Bronchial epithelial cell (primary cell): ENCODE measurements at places on chromosomes 2 and 18. TPM values are rescaled to one million over a fixed set of nuclear protein-coding genes. Genes with fewer than 3 reads are reported as not detected.

The CABYR gene
- total RNA-seq, result 0.79 and 0.90 TPM in 2 replicates

DNA sequence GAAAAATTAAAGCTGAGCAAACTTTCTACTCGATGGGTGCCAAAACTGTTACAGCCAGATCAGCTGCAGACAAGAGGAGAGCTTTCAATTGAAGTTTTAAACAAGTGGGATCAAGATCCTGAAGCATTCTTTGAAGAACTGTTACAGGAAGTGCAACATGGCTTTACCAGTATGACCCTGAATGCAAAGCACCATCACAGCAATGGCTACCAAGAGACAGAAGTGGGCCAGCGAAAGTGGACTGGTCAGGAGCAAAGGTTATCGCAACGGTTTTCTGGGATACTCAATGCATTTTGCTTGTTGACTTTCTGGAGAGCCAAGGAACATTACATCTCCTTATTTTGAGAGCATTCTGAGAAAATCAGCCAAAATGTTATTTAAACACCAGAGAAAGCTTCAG lies 9.1 kb upstream of the SERPINB5 start:
- peak; percentile 4 for DNase-seq

DNA sequence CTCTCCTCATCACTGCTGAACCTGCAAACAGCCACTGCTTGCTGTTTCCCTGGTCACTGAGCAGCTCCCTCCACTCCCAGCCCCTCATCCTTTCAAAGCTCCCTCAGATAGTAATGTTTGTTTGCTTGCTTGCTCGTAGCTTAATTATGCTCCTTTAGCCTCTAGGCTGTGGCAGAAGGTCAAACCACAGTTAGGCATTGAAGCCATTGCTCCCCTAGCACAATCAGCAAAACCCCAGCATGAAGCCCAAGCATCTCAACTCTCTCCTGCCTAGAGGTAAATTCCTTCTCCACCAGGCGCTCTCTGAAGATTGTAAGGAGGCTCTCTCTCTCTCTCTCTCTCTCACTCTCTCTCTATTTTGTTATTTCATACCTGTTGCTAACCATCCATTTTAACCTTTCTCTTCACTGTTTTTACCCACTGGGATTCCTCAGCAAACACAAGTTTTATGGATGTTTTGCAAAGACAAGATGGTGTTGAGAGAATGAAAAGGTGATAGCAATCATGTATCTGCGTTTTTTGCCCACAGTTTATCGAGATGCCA lies 135.9 kb upstream of the HNRNPA3 start:
- no peak for DNase-seq

DNA sequence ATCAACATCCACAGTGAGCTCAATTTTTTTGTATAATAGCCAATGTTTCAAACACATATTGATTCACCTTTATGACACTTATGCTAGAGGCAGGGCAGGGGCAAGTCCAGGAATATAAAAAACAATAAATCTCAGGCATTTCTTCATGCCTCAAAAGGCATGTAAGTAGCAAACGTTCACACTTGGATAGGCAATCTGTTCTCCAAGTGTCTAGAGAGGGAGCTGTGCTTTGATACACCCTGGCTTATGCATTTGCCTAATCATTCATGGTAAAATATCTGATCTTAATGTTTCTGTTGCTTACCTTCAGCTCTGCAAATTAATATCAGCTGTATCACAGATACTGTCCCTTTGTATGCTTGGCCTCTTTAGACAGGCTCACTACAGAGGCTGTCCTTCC lies 464.5 kb upstream of the SETBP1 start:
- no peak for DNase-seq

GRCh38 chr18:62585274-62586150 lies 62.7 kb downstream of the ZCCHC2 start:
- no peak for DNase-seq

The CXCR1 gene
- total RNA-seq, result not detected in 2 replicates

- DNase-seq, result peak; percentile 79
Measured at GRCh38 chr2:63614983-63615945, 26.5 kb downstream of the MDH1 start.
